ENCODE measurements at places on chromosomes 2 and 18.

DNA sequence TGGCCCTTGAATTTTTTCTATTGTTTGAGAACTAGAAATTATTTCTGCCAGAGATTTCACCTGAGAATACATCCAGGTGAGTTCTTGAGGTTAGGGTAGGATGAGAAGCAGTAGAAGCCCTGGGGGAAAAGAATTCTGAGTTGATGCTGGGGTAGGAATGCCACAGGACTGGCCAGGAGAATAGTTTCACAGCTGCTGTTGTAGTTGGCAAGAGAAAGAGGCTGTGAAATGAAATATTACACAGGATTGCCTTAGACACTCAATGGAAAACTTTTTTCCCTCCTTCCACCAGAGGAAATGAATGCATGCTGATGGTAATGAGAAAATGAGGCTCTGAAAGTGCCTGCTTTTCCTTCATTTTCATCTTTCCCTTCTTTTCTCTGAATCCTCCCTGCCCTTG, 54.6 kb downstream of the PRKCE start:
- DNase-seq: no peak

DNA sequence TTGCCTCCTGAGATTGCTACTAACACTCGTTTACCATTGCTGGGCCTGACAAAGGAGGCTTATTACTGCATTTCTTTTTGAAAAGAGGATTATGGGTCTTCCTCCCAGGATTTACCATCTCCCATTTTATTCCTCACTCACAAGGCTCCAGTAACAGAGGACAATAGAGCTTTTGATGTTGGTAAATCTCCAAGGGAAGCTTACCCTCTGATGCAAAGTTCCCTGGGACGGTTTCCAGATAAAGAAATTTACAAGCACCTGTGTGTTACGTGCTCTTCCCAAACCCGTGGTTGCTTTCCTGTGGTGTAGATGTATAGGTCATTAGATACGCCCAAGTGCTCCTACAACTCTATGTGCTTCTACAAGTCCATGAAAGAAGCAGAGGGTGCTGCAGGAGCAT, 17.1 kb downstream of the VSNL1 start:
- no peak for DNase-seq

DNA sequence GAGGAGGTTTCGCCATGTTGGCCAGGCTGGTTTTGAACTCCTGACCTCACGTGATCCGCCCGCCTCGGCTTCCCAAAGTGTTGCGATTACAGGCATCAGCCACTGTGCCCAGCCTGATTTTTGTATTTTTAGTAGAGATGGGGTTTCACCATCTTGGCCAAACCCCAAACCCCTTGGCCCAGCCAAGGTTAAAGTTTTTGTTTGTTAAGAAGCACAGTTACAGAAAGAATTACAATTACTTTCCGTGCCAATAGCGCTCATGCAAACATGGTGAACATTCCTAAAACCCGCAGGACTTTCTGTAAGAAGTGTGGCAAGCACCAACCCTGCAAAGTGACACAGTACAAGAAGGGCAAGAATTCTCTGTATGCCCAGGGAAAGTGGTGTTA, 26.1 kb downstream of the ITSN2 start:
- DNase-seq: no peak

DNA sequence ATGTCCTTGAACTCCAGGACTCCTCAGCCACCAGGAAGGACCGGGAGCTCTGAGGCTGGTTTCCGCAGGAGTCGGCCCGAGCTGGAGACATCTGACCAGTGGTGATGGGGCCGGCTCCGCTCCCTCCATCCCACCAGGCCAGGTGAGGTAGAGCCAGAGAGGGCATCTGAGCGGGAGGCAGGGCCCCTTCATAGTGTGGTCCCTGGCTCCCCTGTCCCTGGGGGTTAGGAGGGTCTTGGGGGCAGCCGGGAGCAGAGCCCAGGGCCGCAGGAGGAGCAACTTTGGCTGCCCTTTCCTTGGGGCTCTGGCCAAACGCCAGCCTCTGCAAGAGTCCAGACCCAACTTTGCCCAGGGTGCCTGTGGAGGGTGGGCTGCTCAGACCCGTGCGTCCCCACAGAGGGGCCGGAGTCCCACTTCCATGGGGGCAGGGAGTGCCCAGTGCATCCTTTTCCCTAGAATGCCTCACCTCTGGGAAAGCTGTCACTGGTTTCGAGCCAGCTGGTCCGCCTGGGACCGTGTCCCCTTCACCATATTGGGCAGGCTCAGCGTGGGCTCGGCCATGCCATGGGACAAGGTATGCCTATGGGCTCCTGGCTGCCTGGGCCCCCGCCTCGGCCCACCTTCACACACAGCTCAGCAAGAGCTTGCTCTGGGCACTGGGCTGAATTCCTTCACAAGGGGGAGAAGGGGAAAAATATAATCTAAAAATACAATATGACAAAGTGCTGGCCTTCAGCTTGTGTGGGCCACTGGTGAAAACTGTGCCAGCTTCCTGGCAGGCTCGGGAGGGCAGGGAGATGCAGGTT, 148.6 kb downstream of the TWIST2 start:
- DNase-seq: no peak

DNA sequence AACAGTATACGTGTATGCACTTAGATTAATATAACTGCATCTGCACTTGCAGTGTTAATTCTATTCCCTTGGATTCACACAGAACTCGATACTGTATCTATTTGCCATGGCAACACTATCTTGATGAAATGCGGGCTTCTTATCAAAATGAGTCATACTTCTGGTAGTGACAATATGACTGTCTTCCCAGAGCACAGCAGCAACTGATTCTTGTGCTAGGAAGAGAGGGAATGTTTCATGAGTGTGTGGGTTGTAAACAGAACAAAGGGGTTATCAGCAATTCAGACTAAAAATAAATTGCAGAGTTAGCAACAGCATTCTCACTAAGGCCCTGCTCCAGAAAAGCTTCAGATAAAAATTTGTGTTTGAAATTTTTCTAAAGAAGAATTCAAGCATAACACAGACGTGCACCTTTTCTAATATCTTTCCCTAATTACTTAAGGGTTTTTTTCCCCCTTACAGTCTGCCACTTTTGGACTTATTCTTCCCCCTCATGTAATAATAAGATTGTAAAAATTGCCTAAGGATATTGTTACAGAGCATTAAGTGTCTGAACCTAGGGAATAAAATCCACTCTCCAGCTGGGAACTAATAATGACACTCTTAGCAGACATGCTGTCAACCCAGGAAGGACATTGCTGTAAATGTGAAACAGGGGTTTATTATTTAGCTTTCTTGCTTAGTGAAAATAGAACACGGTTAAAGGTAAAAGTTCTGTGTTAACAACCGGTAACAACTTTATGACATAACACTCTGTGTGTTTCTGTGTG, 99.9 kb upstream of the SLC38A11 start:
- no peak for DNase-seq

DNA sequence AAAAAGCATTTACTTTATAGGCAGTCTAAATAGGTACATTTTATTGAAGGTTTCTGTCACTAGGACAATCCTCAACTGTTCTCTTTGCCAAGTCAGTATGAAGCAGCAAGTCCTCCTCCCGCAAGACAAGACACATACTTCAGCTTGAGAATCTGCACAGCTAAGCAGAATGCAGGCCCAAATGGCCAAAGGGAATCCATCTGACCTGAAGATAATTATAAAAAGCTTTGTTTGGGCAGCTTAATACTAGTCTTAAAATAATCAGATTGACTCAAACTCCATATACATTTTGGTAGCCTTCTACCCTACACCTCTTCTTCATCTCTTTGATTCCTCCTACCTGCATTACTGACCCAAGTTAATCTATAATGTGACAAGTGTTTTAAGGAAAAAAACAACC, 1.8 kb downstream of the LANCL1 start:
- DNase-seq: no peak

DNA sequence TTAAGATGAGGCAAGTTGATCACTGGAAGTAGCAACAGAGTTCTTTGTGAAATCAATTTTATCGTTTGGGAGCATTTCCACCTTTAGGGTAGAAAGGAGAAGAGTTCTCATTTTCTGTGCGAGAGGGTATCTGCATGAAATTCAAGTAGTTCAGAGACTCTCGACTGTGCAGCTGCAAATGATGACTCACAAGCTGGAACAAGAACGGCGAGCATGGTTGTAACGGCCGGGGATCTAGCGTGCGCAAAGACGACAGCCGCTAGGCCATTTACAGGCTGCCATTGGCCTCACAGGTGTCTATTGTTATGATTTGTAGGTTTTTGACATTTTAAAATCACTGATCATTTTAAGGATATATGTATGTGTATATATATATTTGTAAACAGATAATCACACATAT, 5.2 kb downstream of the KLHL29 start:
- DNase-seq: no peak

DNA sequence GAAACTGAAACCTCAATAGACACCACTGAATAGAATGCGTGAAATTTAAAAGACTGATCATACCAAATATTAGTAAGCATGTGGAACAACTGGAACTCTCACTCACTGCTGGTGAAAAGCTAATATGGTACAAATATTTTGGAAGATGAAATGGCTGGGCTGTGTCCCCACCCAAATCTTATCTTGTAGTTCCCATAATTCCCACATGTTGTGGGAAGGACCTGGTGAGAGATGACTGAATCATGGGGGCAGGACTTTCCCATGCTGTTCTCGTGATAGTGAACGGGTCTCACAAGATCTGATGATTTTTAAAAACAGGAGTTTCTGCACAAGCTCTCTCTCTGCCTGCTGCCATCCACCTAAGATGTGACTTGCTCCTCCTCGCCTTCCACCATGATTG, 32.0 kb upstream of the MYCN start:
- DNase-seq: no peak

DNA sequence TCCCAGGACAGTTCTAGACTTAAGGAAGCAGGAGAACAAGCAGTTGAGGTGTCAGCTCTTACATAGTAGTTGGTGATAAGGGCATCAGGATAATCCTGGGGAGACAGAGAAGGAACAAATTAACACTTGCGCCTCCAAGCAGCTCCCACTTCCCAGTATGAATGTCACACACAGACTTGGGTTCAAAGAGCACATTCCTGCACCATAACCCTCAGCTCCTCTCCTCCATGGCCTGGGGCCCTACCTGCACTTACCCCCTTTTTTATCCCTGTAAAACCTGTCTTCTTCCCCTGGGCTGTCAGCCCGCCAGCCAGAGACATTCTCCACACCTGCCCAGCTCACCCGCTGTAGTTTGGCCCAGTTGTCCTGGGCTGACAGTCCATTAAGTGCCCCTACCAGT, 3.9 kb upstream of the UCN start:
- DNase-seq: no peak

GRCh38 chr2:39059366-39059952, 61.4 kb downstream of the SOS1 start:
- DNase-seq: no peak

DNA sequence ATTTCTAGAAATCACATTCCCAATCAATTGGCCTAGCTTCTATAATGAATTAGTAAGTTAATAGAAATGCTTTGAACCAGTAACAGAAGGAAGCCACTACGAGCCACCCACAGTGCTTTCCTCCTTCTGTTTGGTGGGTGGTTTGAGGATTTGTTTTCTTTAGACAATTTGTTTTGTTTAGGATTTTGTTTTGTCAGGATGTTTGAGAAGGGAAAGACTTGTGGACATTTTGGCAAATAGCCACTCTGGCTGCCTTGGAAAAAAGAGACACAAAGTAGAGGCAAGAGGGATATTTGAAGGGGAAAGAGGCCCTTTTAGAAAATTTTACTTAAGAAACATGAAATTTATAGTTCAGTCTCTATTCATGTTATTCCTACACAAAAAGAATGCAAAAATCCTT, 47.7 kb downstream of the TANK start:
- no peak for DNase-seq

DNA sequence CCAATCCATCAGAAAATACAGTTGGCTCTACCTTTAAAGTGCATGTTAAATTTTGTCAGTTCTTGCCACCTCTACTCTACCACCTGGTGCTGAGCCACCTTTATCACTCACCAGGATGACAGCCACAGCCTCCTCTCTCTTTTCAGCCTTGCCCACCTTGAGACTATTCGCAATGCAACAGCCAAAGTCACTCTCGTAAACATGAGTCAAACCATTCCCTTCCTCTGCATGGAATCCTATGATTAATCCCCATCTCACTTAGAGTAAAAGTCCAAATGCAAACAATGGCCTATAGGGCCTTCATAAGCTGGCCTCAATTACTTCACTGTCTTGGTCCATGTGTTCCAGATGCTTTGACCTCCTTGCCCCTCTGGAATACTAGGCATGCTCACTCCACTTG, 5.8 kb upstream of the OSBPL6 start:
- no peak for DNase-seq

DNA sequence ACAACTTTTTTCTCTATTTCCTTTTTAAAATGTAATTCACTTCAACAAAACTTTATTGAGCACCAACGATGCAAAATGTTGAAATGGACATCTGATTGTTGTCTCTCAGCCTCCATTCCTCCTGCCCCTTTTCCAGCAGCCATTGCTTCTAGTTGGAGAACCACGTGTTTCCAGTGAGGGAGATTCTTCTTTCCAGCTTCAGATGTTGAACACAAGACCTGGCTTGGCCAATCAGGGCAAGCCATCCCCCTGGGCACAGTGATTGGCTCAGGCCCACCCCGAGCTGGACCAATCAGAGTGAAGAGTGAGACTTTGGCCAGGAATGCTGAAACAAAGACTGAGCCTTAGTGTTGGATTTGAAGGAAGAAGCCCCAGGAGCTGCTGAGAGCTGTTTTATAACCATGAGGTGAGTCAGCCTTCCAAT, 59.0 kb downstream of the E2F6 start:
- no peak for DNase-seq

Measured in activated CD4-positive, alpha-beta T cell treated with anti-CD3 and anti-CD28 coated beads for 4 hours (primary cell).